Activated CD8-positive, alpha-beta T cell treated with anti-CD3 and anti-CD28 coated beads for 36 hours (primary cell): ENCODE measurements at places on chromosomes 3 and 15. TPM values are rescaled to one million over a fixed set of nuclear protein-coding genes. Genes with fewer than 3 reads are reported as not detected.

DNA sequence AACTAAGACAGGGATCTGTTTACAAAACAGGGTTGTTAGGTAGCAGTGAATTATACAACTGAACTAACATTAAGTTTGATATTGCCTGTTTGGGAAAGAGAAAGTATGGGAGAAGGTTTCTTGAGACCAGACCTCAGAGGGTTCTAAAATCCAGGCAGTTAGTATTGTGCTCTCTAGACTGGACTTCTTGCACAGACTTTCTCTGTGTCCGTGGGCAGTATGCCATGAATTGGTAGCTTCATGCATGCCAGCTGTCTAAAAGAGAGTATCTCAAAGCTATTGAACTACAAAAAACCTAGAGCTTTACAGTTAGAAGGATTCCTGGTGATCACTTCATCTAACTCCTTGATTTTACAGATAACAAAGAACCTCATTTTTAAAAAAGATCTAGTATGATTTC, 12.5 kb downstream of the SAMD7 start:
- no peaks in the 10 kb centered on the region for H3K4me1 ChIP-seq
- H3K4me3 ChIP-seq: no peak overlapping the region
- peaks cover 2% of the 10 kb centered on the region for H3K27me3 ChIP-seq
- H3K27ac ChIP-seq: no peak overlapping the region
- H3K36me3 ChIP-seq: no peaks in the 10 kb centered on the region
- DNase-seq: no peak

- no peaks in the 10 kb centered on the region for H3K36me3 ChIP-seq
- peaks cover 40% of the 10 kb centered on the region for H3K4me1 ChIP-seq
- DNase-seq: no peak
- no peaks in the 10 kb centered on the region for H3K27me3 ChIP-seq
Observed at GRCh38 chr3:52983828-52984227, 62.0 kb downstream of the SFMBT1 start.

GRCh38 chr3:113242096-113242581, 30.8 kb downstream of the BOC start:
- H3K4me1 ChIP-seq: peaks cover 8% of the 10 kb centered on the region
- no peaks in the 10 kb centered on the region for H3K36me3 ChIP-seq
- H3K4me3 ChIP-seq: no peak overlapping the region
- DNase-seq: no peak

DNA sequence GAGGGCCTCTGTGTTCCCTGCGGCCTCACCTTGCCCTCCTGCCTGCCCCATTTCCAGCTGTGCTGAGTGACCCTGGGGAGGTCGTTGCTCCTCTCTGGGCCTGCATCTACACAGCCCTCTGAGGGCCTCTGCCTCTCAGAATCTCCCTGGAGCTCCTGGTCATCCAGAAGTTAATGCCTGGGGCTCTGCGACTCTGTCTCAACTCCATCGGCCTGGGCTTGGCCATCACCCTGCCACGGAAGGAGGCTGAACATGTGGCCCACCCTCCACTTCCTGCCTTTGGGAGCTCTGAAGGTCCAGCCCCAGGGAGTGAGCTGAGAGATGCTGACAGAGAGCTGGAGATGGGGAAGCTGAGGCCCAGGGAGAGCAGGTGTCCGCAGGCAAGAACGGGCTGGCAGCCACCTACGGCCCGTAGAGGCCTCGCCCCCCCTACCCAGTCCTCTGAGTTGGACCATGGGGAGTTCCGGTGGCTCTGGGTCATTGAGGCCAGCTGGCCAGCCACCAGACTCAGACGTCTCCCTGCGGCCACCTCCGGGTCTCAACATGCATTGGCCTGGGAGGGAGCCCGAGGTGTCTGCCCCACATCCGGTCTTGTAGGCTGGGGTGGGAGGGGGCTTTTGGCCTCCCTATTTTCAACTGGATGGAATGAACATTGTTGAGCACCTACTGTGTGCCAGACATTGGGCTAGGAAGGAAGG, 34.2 kb downstream of the GRIP2 start:
- no peak overlapping the region for H3K4me3 ChIP-seq
- no peaks in the 10 kb centered on the region for H3K4me1 ChIP-seq
- H3K27me3 ChIP-seq: no peaks in the 10 kb centered on the region
- no peak overlapping the region for H3K27ac ChIP-seq

RIOX2 gene
- total RNA-seq: 43.3 TPM

GRCh38 chr3:101836652-101837598, 12.4 kb upstream of the NFKBIZ start:
- H3K36me3 ChIP-seq: peaks cover 56% of the 10 kb centered on the region
- no peaks in the 10 kb centered on the region for H3K27me3 ChIP-seq
- no peak overlapping the region for H3K27ac ChIP-seq
- no peak overlapping the region for H3K4me3 ChIP-seq
- peaks cover 63% of the 10 kb centered on the region for H3K4me1 ChIP-seq
- DNase-seq: no peak

DNA sequence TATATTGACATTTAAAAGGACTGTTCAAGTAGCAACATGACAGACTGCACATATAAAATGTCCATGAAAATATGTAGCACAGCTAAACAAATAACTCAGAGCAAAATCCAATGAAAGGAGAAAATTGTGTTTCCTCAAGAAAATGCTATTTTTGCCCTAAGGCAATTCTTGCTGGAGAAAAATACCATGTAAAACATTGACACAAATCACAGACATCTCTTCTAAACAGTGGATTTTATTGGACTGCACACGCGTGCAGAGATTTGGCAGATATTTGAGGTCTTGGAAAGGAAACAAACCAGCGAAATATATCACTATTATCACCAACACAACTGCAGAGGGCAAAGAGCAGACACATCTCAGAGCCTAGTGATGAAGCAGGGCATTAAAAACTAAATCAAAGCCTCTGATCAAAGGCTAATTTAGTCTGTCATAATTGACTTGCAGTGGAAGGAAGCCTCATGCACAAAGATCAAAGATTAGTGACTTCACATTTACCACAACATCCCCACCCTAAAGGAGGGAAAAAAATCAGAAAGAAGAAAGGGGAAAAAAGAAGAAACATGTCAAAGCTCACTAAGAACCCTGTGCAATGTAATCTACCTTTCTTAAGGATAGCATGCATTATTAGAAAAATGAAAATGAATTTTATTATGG, 52.4 kb downstream of the CHL1 start:
- no peaks in the 10 kb centered on the region for H3K27me3 ChIP-seq
- no peak overlapping the region for H3K27ac ChIP-seq
- no peak overlapping the region for H3K4me3 ChIP-seq

RBMS3 gene
- total RNA-seq: 2.3 TPM

DNA sequence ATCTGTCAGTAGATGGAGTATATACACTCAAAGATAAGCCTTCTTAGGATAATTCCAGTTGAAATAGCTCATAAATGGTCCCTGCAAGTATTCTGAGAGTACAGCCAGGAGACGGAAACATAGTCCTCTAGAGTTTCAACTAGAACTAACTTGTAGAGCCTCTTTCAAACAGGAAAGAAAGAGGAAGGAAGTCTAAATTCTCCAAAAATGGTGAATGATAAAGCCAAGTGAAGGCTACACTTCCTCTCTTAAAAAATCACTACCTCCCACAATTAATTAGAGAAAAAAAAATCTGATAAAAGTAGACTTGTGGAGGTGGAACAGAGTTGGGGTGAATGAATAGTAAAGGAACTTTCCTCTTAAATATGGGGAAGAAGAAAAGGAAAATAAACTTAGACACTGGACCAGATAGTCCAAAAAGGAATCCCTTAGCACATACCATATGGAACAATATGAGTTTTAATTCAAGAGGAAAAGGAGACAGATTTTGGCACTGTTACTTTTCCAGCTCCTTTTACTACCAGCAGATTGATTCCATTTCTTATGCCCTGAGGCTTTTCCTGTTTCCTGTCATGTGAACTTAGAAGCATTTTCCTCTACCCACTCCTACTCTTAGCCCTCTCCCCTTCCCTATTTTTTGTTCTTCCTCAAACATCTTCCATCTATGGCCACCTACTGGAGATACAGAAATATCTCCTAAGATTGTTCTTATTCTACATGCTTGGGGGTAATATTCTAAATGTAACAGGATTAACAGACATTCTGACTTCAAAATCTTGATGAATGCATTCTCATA, 207.6 kb downstream of the CHST2 start:
- H3K36me3 ChIP-seq: peaks cover 1% of the 10 kb centered on the region
- H3K27ac ChIP-seq: no peak overlapping the region
- H3K4me1 ChIP-seq: peaks cover 14% of the 10 kb centered on the region
- no peak overlapping the region for H3K4me3 ChIP-seq
- H3K27me3 ChIP-seq: no peaks in the 10 kb centered on the region

GRCh38 chr15:90082140-90082715, 20.0 kb downstream of the IDH2 start:
- H3K27me3 ChIP-seq: no peaks in the 10 kb centered on the region
- no peak for DNase-seq
- peaks cover 5% of the 10 kb centered on the region for H3K4me1 ChIP-seq
- peaks cover 27% of the 10 kb centered on the region for H3K36me3 ChIP-seq
- peak overlapping the region; percentile 15 for H3K27ac ChIP-seq

DAPK2 gene
- 1.5 TPM for total RNA-seq

PTX3 gene
- total RNA-seq: not detected

RAD51 gene
- 77.0 TPM for total RNA-seq

DNA sequence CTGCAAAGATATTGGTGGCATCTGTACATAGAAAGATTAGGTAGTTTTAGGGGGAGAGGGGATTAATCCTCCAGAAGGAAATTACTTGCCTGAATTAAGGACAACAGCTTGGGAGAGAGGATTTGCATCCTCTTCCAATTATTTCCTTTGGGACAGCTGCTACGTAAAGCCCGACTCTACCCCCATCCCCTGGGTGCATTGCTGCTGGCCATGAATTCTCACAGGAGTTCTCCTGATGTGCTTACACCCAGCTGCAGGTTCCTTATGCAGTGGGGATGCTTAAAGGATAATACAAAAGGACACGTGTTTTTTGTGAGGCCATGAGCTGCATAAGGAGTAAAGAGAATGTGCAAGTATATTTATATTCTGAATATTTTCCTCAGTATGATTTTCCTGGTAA, 132.3 kb downstream of the VPS8 start:
- no peaks in the 10 kb centered on the region for H3K27me3 ChIP-seq
- H3K36me3 ChIP-seq: peaks cover 2% of the 10 kb centered on the region
- H3K27ac ChIP-seq: no peak overlapping the region
- no peak overlapping the region for H3K4me3 ChIP-seq
- no peaks in the 10 kb centered on the region for H3K4me1 ChIP-seq

USP50 gene
- not detected for total RNA-seq

GRCh38 chr3:18234717-18235335, 190.3 kb downstream of the SATB1 start:
- peaks cover 8% of the 10 kb centered on the region for H3K27me3 ChIP-seq
- peaks cover 9% of the 10 kb centered on the region for H3K4me1 ChIP-seq
- no peak overlapping the region for H3K4me3 ChIP-seq
- H3K27ac ChIP-seq: no peak overlapping the region
- DNase-seq: no peak

- no peaks in the 10 kb centered on the region for H3K4me1 ChIP-seq
- no peak overlapping the region for H3K27ac ChIP-seq
- no peaks in the 10 kb centered on the region for H3K27me3 ChIP-seq
- H3K4me3 ChIP-seq: no peak overlapping the region
- no peaks in the 10 kb centered on the region for H3K36me3 ChIP-seq
Observed at GRCh38 chr3:151789853-151790463, 24.0 kb upstream of the AADAC start.

- no peaks in the 10 kb centered on the region for H3K36me3 ChIP-seq
- H3K27me3 ChIP-seq: peaks cover 3% of the 10 kb centered on the region
- H3K4me3 ChIP-seq: no peak overlapping the region
- H3K4me1 ChIP-seq: no peaks in the 10 kb centered on the region
- H3K27ac ChIP-seq: no peak overlapping the region
Observed at GRCh38 chr15:87154761-87155160, 1075.1 kb downstream of the AGBL1 start.

PIF1 gene
- 50.0 TPM for total RNA-seq

DNA sequence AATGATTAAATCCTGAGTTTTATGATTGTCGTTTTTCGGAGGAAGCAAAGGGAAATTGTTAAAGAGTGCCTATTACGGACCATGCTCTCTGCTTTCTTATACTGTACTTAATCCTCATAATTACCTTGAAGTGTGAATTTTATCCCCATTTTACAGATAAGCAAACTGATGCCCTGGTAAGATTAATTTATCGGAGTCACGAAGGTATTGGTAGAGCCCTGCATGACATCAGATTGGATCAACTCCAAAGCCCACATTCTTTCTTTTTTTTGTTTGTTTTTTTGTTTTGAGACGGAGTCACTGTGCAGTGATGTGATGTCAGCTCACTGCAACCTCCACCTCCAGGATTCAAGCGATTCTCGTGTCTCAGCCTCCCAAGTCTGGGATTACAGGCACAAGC, 1.6 kb upstream of the GNB4 start:
- peaks cover 2% of the 10 kb centered on the region for H3K36me3 ChIP-seq
- no peak overlapping the region for H3K27ac ChIP-seq
- DNase-seq: no peak
- H3K4me1 ChIP-seq: peaks cover 8% of the 10 kb centered on the region
- peaks cover 47% of the 10 kb centered on the region for H3K27me3 ChIP-seq
- no peak overlapping the region for H3K4me3 ChIP-seq

DNA sequence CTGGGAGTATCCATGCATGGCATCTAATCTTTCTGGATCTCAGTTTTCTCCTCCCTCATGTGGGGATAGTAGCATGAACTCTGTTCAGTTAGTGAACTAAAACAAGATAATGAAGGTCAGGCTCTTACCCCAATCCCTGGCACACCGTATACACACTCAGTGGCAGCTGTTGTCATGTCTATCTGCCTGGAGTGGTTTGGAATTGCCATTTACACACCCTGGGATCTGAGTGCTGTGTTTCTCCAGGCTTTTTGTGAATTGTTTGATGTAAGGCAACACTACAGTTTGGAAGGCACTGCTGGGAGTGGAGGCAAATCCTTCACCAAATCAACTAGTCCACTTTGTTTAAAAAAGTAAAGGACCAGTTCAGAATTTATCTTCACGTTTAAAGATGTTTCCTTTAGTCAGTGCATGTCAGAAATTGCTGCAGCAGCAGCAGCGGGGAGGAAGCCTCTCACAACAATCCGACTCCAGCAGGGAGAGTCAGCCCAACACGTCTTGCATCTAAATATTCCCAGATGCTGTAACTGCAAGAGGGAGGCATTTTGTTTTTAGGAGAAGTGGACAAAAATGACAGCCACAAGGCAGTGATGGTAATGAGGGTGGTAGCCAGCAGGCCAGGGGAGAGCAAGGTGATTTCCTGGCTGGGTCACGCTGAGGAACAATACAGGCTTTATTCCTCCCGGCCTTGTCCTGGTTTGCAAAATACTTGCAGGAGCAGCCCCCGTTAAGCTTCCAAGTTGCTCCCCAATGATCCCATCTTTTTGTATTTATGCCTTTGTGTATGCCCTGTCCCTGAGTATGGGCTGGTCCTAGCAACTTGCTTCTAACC, 128.5 kb upstream of the LRIG1 start:
- H3K27ac ChIP-seq: no peak overlapping the region
- H3K4me3 ChIP-seq: no peak overlapping the region
- DNase-seq: no peak
- no peaks in the 10 kb centered on the region for H3K36me3 ChIP-seq

- no peak overlapping the region for H3K4me3 ChIP-seq
- no peaks in the 10 kb centered on the region for H3K4me1 ChIP-seq
- H3K27me3 ChIP-seq: no peaks in the 10 kb centered on the region
- no peaks in the 10 kb centered on the region for H3K36me3 ChIP-seq
- DNase-seq: no peak
Observed at GRCh38 chr3:60206206-60206605, 1045.0 kb downstream of the FHIT start.

GRCh38 chr3:143661677-143662076, 186.6 kb downstream of the SLC9A9 start:
- no peak overlapping the region for H3K4me3 ChIP-seq
- no peaks in the 10 kb centered on the region for H3K4me1 ChIP-seq
- DNase-seq: no peak

MED12L gene
- 3.4 TPM for total RNA-seq

GRCh38 chr3:47613722-47614121, 35.1 kb upstream of the CSPG5 start:
- no peak for DNase-seq
- no peaks in the 10 kb centered on the region for H3K27me3 ChIP-seq
- no peak overlapping the region for H3K27ac ChIP-seq
- H3K36me3 ChIP-seq: peaks cover 42% of the 10 kb centered on the region
- H3K4me3 ChIP-seq: no peak overlapping the region
